T-cell (primary cell): ENCODE measurements at places on chromosomes 11 and 22. TPM values are rescaled to one million over a fixed set of nuclear protein-coding genes. Genes with fewer than 3 reads are reported as not detected.

- no peak for DNase-seq
Observed at GRCh38 chr11:71248656-71249055, 3.7 kb downstream of the SHANK2 start.

Gene DLG2
- total RNA-seq: 2.3 TPM

DNA sequence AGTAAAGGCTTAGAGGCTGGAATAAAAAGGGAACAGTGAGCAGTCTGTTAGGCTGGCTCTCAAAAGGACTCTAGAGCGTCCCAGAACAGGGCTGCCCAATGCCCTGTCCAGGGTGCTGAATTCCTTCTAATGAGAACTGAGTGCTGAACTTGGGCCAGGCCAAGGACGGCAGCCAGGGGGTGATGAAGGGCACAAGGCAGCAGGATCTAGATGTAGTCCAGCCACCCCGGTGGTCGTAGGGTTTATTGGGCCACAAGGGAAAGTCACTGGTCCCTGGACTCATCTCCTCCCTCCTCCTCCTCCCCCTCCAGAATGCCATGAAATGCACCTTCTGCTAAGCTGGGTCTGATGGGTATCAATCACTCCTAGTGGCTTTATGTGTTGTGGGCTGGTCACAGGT lies 19.2 kb downstream of the NPTXR start:
- DNase-seq: peak; percentile 39

GRCh38 chr11:76634886-76635285 lies 35.7 kb downstream of the LRRC32 start:
- no peak for DNase-seq

DNA sequence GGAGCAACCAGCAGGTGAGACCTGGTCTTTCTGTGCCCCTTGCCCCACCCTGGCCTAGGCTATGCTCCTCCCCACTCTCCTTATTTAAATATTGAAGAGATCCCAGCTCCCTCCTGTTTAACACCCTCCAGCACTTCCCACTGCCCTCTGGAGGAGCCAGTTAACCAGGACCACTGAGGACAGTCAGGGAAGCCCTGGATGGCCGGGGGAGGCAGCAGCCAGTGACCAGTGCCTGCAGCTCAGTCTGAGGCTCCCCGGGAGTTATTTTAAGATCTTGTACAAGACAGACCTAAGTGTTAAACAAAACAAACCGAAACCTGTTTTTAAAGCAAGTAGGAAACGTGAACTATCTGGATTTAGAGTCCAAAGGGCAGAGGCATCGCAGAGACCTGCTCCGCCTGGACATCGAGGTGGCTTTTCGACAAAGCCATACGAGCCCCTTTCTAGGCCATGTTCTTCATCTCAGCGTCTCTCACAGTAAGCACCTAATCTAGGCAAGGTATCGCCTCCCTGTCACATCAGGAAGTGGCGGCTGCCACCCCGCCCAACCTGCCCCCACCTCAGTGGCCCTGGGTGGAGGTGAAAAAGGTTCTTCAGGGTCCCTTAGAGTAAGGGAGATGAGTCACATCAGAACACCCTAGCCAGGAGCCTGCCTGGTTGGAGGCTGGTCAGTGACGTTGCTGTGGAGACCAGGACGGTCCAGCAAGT lies 35.2 kb downstream of the TRMU start:
- peak; percentile 60 for DNase-seq

- DNase-seq: no peak
Observed at GRCh38 chr11:119533462-119533861, 110.5 kb upstream of the THY1 start.

- DNase-seq: no peak
Observed at GRCh38 chr22:17199003-17199731, 20.1 kb downstream of the ADA2 start.

DNA sequence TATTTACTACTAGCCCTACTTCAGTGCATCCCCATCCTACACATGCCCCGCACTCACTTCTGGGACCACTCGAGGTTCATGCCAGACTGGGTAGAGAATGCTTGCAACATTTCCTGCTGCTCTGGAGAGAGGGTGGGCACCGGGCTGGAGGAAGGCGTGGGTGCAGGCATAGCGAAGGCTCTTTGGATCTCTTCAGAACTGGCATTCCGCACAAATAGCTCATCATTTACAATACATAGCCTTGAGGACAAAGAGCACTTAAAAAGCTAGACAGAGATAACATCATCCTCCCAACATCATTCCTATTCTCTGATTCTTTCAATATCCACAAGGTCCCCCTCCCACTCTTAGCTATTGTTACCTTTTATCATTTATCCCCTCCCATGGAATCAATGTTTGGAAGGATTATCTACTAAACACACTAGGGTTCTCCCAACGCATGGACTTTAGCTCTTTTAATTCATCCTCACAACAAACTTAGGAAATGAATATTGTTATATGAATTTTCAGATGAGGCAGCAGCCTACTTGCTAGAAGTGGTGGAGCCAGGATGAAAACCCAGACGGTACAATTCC lies 2.5 kb upstream of the TMEM223 start:
- DNase-seq: no peak
